ENCODE measurements at places on chromosomes 13 and 19.

DNA sequence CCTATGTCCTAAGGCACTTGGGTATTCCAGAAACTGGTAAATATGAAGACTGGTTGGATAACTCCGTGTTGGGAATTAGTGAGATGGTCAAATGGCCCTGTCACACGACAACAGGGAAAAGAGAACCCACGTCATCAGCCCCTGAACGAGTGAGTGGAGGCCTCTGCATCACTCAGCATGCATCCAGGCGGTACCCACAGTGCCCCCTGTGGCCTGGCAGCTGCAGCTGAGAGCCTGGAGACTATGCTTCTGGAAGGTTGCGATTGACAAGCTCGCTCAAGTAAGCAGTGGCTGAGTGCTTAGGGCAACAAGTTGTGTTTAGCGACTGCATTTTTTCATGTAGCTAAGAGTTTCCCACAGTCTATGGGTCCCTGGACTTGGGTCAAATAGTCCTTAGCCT lies 55.9 kb downstream of the COL4A2 start:
- no peak for DNase-seq

DNA sequence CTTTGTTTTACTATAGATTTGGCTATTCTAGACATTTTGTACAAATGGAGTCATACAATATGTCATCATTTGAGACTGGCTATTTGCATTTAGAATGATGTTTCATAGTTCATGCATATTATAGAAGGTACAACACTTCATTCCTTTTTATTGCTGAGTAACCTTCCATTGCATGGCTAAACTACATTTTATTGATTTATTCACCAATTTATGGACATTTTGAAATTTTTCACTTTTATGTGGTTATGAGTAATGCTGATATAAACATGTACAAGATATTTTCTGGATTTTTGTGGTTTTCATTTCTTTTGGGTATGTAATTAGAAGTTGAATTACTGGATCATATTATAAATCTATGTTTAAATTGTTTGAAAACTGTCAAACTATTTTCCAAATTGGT lies 710.3 kb upstream of the SLITRK5 start:
- no peak for DNase-seq

GRCh38 chr19:49812452-49812996 lies 568 bp downstream of the FUZ start:
- no peak for DNase-seq

GRCh38 chr13:31775686-31776085 lies 36.4 kb downstream of the RXFP2 start:
- DNase-seq = no peak

GRCh38 chr19:18283338-18283737 lies 1.9 kb upstream of the JUND start:
- no peak for DNase-seq

All from T1000 (cell line).